CD4-positive, alpha-beta T cell (primary cell): ENCODE measurements at places on chromosomes 4 and X. TPM values are rescaled to one million over a fixed set of nuclear protein-coding genes. Genes with fewer than 3 reads are reported as not detected.

CACNA1F gene
- 1.2 TPM for total RNA-seq

ASB12 gene
- not detected for total RNA-seq

PAGE4 gene
- total RNA-seq = not detected

MYOZ2 gene
- not detected for total RNA-seq

DNA sequence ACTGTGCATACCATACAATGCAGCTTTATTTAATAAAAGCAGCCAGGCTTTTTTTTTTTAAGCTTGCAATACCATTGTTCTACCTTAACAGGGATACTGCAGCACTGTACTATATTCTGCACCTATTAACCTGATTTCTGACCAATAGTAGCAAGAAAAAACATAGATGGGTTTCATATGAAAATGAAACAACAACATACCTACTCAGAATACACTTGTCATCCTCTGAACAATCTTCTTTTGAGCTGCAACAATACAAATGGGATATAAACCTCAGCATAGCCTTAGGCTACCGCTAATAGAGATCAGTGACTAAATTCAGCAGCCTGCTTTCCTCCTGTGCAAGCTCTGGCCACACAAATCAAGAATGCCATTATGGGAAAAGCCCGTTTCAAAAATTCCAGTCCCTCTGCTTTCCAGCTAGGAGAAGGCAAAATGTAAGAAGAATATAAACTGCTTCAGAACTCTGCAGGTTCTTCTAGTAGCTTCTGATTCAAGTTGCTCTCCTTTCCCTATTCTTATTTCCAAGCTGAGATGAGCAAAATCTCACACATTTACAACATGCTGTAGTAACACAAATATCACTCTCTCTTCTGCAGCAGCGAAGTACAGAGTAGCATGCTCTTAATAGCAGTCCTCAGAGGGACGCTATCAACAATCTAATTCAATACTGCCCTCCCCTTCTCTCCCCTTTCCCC lies 143.4 kb downstream of the KLHL13 start:
- no peak for DNase-seq
- no peaks in the 10 kb centered on the region for H3K27me3 ChIP-seq
- H3K4me1 ChIP-seq = no peaks in the 10 kb centered on the region
- H3K36me3 ChIP-seq = no peaks in the 10 kb centered on the region
- H3K4me3 ChIP-seq = no peak overlapping the region

ADH4 gene
- total RNA-seq = not detected

RTL5 gene
- total RNA-seq = 1.2 TPM

DNA sequence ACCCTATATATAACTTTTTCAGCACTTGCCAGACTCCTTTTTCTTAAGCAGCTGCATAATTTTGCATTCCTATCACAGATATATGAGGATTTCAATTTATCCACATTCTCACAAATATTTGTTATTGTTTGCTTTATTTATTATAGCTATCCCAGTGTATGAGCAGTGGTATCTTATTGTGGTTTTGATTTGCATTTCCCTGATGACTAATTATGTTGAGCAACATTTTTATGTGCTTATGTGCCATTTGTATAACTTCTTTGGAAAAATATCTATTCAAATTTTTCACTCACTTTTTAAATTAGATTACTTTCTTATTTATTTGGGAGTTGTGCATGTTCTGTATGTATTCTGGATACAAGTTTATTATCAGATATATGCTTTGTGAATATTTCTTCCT lies 361.9 kb downstream of the KCTD8 start:
- H3K27ac ChIP-seq = no peak overlapping the region
- H3K4me1 ChIP-seq = no peaks in the 10 kb centered on the region
- no peak for DNase-seq
- H3K27me3 ChIP-seq = no peaks in the 10 kb centered on the region

DNA sequence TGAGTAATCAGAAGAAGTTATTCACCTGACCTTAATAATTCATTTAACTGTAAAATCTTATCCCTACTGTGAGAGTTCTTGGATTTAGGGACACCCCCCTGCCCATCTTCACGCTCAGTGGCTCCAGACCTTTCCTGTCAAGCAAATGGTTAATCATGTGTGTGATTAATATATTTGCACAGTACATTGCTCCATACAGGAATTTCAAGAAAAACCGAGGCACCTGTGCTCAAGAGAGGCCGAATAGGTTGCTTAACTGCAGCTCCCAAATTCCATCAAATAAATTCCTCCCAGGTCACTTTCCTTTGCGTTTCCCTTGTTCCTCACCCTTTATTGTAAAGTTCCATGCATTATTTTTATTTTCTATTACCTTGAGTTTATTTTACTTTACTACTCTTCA lies 119.5 kb downstream of the STOX2 start:
- H3K27ac ChIP-seq = no peak overlapping the region
- H3K4me3 ChIP-seq = no peak overlapping the region
- H3K4me1 ChIP-seq = peaks cover 12% of the 10 kb centered on the region
- no peaks in the 10 kb centered on the region for H3K27me3 ChIP-seq

ASB11 gene
- not detected for total RNA-seq

GRCh38 chr4:20625426-20625825 lies 74.8 kb upstream of the PACRGL start:
- no peak overlapping the region for H3K4me3 ChIP-seq
- no peaks in the 10 kb centered on the region for H3K27me3 ChIP-seq
- DNase-seq = no peak
- no peak overlapping the region for H3K27ac ChIP-seq
- no peaks in the 10 kb centered on the region for H3K4me1 ChIP-seq

DNA sequence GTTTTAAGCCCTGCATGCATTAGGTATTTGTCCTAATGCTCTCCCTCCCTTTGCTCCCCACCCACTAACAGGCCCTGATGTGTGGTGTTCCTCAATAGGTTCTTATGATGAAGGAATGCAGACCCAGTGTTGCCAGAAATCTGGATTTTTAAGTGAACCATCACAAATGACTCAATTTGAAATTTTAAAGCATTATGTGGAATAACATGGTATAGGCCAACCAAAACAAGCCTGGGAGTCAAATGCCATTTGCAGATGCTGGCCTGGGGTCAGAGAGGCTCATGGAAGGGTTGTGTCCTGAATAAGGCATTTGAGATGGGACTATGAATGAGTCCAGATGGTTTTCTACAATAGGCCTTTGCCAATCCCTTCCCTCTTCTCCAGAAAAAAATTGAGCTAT lies 179.6 kb downstream of the SHROOM3 start:
- no peaks in the 10 kb centered on the region for H3K4me1 ChIP-seq
- DNase-seq = no peak

DNA sequence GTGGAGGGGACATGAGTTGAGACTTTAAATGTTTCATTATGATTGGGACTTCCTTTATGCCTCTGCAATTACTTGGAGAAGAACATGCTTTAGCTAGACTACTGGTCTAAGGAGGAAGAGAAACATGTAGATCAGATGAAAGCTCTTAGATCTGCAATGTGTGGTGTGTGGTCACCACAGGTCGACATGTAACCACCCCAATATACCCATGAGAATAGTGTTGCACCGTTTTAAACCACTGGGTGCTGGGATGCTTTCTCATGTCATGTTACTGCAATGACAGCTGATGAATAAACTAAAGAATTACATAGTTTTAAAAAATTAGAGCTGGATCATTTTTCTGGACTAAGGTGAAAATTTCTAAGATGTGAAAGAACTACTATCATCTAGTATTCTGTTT lies 1039.7 kb downstream of the RAPGEF2 start:
- H3K27ac ChIP-seq = no peak overlapping the region
- H3K36me3 ChIP-seq = no peaks in the 10 kb centered on the region
- H3K27me3 ChIP-seq = no peaks in the 10 kb centered on the region
- no peak overlapping the region for H3K4me3 ChIP-seq
- H3K4me1 ChIP-seq = no peaks in the 10 kb centered on the region
- no peak for DNase-seq

DNA sequence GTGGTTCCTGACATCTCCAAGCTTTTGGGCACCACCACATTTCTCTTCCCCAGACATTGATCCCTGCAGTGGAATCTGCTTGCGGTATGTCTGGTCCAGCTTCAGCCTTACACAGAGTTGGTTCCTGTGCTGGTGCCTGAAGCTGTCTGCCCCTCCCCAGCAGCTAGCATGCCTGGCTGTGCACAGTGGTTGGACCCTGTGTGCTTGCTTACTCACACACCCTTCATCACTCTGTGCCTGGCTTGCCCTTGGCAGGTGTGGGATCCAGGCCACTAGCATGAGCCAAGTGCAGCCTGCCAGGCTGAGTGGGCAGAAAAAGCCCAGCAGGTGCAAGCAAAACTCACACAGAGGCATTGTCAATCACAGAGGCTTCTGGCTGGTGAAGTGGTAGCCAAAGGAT lies 473.8 kb downstream of the ACTRT1 start:
- no peak overlapping the region for H3K27ac ChIP-seq
- H3K4me3 ChIP-seq = no peak overlapping the region
- no peak for DNase-seq
- no peaks in the 10 kb centered on the region for H3K36me3 ChIP-seq
- H3K27me3 ChIP-seq = no peaks in the 10 kb centered on the region
- H3K4me1 ChIP-seq = no peaks in the 10 kb centered on the region

- H3K27ac ChIP-seq = no peak overlapping the region
- no peaks in the 10 kb centered on the region for H3K27me3 ChIP-seq
- peaks cover 22% of the 10 kb centered on the region for H3K4me1 ChIP-seq
- no peak for DNase-seq
- H3K36me3 ChIP-seq = no peaks in the 10 kb centered on the region
- no peak overlapping the region for H3K4me3 ChIP-seq
Observed at GRCh38 chr4:661231-661630, 12.8 kb downstream of the ATP5ME start.

DNA sequence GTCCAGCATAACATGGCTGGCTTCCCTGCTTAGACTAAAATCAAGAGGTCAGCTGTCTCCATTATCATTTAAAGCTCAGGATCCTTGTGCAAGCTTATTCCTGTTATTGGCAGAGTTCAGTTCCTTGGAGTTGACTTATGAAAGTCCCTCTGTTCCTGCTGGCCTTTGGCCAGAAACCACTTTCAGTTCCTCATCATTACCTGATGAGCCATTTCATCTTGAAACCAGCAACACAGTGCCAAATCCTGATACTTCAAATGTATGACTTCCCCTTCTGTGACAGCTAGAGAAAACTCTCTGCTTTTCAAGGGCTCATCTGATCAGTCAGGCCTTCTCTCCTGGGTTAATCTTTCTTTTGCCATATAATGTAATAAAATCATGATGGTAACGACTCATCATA lies 110.6 kb upstream of the FSTL5 start:
- no peak overlapping the region for H3K4me3 ChIP-seq
- H3K36me3 ChIP-seq = no peaks in the 10 kb centered on the region
- no peak for DNase-seq

HGFAC gene
- 0.25 TPM for total RNA-seq

- H3K36me3 ChIP-seq = no peaks in the 10 kb centered on the region
- H3K4me3 ChIP-seq = no peak overlapping the region
- no peaks in the 10 kb centered on the region for H3K4me1 ChIP-seq
- H3K27me3 ChIP-seq = no peaks in the 10 kb centered on the region
- H3K27ac ChIP-seq = no peak overlapping the region
- DNase-seq = no peak
Observed at GRCh38 chrX:128408842-128409241, 356.6 kb upstream of the ACTRT1 start.

GRCh38 chr4:177047070-177047850 lies 254.5 kb upstream of the VEGFC start:
- H3K27me3 ChIP-seq = no peaks in the 10 kb centered on the region
- peak; percentile 11 for DNase-seq
- H3K36me3 ChIP-seq = no peaks in the 10 kb centered on the region
- H3K27ac ChIP-seq = no peak overlapping the region
- H3K4me1 ChIP-seq = no peaks in the 10 kb centered on the region

- H3K27ac ChIP-seq = no peak overlapping the region
- no peaks in the 10 kb centered on the region for H3K36me3 ChIP-seq
- H3K4me3 ChIP-seq = no peak overlapping the region
- DNase-seq = no peak
Observed at GRCh38 chrX:5852941-5853340, 375.7 kb downstream of the NLGN4X start.

GRCh38 chrX:69523314-69523713 lies 19.2 kb downstream of the NALF2 start:
- DNase-seq = no peak
- H3K36me3 ChIP-seq = no peaks in the 10 kb centered on the region
- H3K27me3 ChIP-seq = no peaks in the 10 kb centered on the region
- no peak overlapping the region for H3K27ac ChIP-seq

DNA sequence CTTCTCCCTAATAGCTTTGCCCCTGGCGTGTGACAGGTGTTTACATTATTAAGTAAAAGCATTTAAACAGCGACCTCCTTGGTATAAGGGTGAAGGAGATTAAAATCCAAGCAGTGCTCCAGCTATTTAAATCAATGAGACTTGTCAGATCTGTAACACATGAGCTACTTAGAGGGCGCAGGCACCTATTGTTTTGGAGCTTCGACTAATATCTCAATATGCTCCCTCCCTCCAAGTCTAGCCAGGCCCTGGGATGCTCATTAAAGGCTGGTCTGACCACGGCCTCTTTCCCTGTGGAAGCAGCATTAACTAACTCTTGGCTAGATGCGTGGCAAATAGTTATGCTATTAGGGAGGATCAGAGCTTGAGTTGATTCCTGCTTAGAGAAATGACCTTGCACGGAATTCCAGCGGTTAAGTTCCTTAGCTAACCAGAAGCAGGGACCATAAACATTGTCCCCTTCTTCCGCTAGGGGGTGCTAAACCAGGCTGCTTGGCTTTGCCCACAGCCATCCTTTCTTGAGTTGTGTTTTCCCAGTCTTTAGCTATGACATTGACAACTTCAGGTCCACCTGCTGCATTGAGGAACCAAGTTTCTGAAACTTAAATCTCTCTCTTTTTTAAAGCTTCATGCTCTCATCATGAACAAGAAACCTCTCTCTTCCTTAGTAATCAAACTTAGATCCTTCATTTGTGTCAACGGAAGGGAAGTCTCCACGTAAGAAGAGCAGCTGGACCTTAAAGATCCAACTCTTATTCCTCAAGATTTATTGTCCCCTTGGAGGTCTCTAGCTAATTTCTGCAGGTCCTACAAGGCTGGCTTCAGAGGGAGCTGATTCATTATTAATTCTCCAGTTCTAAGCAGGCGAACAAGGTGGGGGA lies 80.7 kb upstream of the IGFBP7 start:
- no peaks in the 10 kb centered on the region for H3K4me1 ChIP-seq
- H3K4me3 ChIP-seq = no peak overlapping the region
- no peaks in the 10 kb centered on the region for H3K36me3 ChIP-seq
- DNase-seq = peak; percentile 15
- H3K27ac ChIP-seq = no peak overlapping the region

DNA sequence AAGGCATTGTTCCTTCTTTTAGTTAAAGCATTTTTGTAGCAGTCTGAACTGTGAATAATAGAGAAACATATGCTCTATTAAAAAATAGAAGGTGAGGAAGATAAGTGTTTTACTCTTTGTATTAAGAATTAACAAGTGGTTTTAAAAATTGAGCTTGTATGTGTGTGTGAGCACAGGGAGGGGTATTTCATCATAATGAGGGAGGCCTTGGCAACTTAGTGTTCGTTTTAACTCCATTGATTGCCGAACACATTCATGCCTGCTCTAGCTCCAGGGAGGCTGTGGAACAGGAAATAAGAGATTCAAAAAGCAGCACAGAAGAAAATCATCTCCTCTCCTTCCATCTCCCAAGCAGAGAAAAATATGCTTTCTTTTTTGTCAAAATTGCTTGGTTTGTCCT lies 14.8 kb downstream of the SHROOM3 start:
- DNase-seq = no peak
- no peak overlapping the region for H3K27ac ChIP-seq
- no peaks in the 10 kb centered on the region for H3K36me3 ChIP-seq
- H3K27me3 ChIP-seq = no peaks in the 10 kb centered on the region
- H3K4me3 ChIP-seq = no peak overlapping the region

- H3K36me3 ChIP-seq = no peaks in the 10 kb centered on the region
- H3K4me1 ChIP-seq = no peaks in the 10 kb centered on the region
- H3K4me3 ChIP-seq = no peak overlapping the region
- H3K27ac ChIP-seq = no peak overlapping the region
- DNase-seq = no peak
Observed at GRCh38 chr4:72186714-72187113, 154.9 kb downstream of the NPFFR2 start.
